Activated naive CD4-positive, alpha-beta T cell treated with anti-CD3 and anti-CD28 coated beads, Interleukin-2, amount 50 U/mL, for 16 hours (primary cell): ENCODE measurements at places on chromosomes 3 and 15.

DNA sequence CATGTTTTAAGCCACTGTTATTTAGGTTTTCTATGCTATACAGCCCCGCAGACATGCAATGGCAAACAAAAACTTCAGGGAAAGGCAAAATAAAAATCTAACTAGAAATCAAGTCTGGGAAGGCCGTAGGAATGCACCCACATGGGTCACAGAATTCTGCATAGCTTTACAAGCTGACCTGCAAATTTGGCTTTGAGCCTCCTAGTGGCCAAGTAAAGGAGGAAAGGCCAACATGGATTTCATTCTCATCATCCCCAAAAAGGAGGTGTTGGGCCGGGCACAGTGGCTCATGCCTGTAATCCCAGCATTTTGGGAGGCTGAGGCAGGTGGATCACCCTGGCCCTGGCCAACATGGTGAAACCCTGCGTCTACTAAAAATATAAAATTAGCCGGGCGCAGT, 124.3 kb downstream of the FBLN2 start:
- DNase-seq = no peak

DNA sequence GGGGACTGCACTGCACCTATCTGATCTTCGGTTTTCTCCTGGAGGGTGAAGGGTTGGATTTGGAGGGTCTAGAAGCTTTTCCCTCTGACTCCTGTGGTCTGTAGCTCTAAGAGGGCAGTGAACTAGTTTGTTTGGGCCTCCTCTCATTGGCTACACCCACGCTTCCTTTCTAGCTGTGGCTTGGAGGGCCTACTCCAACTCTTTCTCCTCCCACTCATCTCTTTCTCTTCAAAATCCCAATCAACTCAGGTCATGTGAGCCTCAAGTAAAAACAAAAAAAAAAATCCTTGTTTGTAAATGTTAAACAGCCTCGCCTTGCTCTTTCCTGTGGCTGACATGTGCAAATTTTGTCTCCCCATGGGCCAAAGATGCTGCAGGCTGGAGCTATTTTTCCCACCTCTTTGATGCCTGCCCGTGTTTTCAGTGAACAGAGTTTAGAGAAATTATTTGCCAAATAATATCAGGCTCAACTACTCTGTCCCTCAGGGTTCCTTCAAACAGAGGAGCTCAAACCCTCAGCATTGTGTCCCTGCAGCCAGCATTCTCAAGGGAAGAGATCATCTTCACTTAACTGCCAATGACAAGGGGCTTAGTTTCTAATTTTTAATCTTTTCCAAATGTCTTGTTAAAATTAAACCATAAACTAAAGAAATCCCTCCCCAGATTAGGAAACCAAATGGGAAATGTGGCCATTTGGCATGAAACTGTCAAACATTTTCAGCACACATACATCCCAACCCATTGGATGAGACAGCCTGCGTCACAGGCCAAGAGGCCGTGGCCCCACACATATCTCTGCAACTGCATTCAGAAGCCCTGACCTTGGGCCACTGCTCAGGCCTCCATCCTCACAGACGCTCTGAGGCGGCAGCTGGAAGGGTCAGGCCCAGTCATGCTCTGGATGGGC, 114.8 kb upstream of the THBS1 start:
- DNase-seq = no peak

- no peak for DNase-seq
Measured at GRCh38 chr15:60704129-60704528, 225.2 kb upstream of the ICE2 start.

DNA sequence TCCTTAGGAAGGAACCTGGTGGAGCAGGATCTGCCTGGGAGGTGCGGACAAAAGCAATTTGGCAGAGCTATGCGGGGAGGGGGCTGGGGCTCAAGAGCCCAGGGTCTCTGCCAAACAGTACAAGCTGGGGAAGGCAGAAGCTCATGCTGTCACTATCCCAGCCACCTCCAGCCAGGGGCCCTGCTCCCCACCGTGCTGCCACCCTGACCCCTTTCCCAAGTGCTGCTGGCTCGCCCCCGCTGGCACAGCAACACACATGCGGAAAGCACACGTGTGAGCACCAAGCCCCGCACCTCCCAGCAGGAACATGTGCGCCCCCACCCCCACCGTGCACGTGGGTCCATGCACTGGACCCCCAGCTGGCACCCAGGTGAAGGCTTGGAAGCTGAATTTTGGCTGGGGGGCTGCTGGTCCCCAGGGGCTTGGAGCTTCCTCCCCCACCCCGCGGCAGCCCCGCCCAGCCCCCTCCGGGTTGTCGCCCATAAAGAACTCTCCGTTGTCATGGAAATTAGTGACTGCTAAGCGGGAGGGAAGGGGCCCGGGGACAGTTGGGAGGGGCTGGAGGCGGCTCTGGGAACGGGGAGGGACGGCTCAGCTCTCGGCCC, 742 bp downstream of the CAMKV start:
- DNase-seq = peak; percentile 14

- no peak for DNase-seq
Measured at GRCh38 chr3:69865925-69866679, 126.8 kb downstream of the MITF start.

DNA sequence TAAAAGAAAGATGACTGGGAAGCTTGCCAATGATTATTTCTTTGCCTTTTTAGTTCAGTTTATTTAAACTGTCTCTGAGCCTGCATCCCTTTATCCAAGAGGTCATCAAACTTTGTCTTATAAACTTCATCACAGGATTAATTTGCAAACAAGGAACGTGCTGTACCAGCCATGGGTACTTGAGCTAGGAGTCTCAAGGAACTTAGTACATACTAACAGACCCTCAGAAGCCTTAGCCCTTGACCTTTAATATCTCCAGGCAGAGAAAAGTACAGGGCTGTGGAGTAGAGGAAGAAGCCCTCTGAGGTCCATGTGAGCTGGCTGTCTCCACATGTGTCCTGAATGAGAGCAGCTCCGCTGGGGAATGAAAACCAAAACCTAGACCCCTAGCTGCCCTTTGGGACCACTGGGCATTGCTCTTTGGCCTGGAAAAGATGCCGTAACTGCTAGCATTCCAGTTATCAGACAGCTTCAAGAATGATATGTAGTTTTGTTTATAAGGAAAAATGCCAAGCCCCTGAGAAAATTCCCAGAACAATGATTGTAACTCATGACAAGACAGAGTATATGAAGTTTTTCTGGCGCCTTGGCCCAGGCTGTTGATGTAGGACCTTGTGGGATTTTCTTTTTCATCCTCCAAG, 92.1 kb downstream of the ASB7 start:
- DNase-seq = no peak

DNA sequence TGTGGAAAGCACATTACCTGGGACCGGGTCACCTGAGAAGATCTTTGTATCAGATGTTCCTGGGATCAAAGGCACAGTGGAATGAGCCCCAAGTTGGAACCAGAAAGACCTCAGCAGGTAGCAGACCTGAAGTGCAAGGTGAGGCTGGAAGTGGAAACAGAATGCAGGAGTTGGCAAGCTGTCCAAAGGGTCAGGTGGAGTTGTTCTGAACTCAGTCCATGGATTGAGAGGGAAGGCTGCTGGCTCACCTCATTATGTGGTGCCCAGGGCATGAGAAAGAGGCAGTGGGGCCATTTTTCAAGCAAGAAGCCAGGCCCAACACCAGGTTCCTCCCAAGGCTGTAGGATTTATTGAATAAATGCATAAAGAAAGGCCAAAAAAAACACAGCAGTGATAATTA, 49.3 kb downstream of the TMEM266 start:
- no peak for DNase-seq

DNA sequence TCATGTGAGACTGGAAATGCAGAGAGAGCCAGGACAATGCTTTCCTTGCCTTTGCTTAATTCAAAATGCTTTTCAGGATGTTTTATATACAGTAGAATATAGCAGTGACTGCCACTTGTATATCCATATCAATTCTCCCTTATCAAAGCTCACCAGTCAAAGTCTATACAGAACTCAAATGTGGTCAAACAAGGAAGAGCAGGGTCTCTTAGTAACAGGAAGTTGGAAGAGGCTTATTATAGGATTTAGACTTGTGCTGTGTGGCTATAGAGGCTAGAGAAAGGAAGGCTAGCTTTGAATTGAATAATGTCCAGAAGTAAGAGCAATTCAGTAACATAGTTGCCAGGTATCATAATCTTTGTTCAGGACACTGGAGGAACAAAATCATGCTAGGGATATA, 4.4 kb upstream of the SI start:
- no peak for DNase-seq

GRCh38 chr3:59695860-59696259, 646.0 kb upstream of the CFAP20DC start:
- no peak for DNase-seq

- DNase-seq = no peak
Measured at GRCh38 chr3:44511238-44511566, 33.7 kb upstream of the ZNF445 start.

DNA sequence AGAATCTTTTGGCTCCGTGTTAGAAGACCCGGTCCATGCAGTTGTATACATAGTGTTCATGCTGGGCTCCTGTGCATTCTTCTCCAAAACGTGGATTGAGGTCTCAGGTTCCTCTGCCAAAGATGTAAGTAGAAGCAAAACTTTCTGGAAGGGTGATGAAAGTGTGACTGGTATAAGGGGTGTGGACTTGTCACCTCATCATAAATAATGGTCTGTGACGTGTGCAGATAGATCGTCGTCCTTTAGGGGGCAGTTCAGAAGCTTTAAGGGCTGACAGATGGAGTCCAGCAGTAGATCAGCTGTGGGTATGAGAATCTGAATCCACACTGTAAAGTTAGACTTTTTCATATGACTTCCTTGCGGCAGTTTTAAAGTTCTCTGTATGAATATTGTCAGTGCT, 15.3 kb downstream of the SEC61A1 start:
- DNase-seq = no peak

DNA sequence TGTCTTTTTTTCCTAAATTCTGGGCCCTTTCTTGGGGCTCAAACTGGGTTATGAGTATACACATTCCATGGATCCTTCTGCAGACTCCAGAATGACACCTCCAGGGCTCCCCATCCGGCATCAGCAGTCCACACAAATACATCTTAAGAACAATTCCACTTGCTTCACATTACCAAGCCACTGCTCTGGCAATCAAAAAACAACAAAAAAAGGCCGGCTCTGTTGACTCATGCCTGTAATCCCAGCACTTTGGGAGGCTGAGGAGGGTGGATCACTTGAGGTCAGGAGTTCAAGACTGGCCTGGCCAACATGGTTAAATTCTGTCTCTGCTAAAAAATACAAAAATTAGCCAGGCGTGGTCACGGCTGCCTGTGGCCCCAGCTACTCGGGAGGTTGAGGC, 49.9 kb upstream of the LPP start:
- no peak for DNase-seq
